ENCODE measurements at places on chromosomes 16 and 17. TPM values are rescaled to one million over a fixed set of nuclear protein-coding genes. Genes with fewer than 3 reads are reported as not detected.

DNA sequence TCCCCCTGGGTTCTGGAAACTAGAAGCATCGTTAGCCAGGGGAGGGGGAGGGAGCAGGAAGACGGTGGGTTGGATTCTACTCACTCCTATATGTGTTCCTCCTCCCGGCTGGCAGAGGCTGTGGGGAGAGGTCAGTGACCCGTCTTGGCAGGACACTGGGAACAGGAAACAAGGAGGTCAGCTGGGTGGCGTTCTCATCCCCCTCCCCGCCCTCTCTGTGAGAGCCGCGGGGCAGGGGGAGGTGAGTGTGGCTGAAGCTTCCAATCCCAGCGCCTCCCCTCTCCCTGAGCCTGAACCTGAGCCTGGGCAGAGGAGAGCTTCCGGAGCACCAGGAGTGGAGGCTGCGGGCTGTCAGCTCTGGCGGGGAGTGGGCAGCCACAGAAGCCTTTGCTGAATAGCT, 12.5 kb downstream of the GPRC5C start:
- H3K27ac ChIP-seq: peak overlapping the region; percentile 12
- H3K27me3 ChIP-seq: no peaks in the 10 kb centered on the region
- H3K4me3 ChIP-seq: no peak overlapping the region
- H3K36me3 ChIP-seq: peaks cover 11% of the 10 kb centered on the region
- peak; percentile 76 for DNase-seq

OTOP3 gene
- total RNA-seq: not detected

- peak overlapping the region; percentile 32 for H3K27ac ChIP-seq
- H3K27me3 ChIP-seq: no peaks in the 10 kb centered on the region
- no peak for DNase-seq
- peaks cover 7% of the 10 kb centered on the region for H3K4me1 ChIP-seq
Observed at GRCh38 chr16:69057400-69058378, 47.8 kb upstream of the HAS3 start.

PCGF2 gene
- total RNA-seq: 50.7 TPM

GRCh38 chr17:61398721-61399130, 917 bp upstream of the TBX2 start:
- H3K27me3 ChIP-seq: peaks cover 8% of the 10 kb centered on the region
- H3K36me3 ChIP-seq: peaks cover 5% of the 10 kb centered on the region
- H3K4me1 ChIP-seq: peaks cover 26% of the 10 kb centered on the region
- DNase-seq: no peak
- H3K27ac ChIP-seq: peak overlapping the region; percentile 9

CDH11 gene
- total RNA-seq: 936 TPM

TBC1D26 gene
- total RNA-seq: 0.28 TPM

DNA sequence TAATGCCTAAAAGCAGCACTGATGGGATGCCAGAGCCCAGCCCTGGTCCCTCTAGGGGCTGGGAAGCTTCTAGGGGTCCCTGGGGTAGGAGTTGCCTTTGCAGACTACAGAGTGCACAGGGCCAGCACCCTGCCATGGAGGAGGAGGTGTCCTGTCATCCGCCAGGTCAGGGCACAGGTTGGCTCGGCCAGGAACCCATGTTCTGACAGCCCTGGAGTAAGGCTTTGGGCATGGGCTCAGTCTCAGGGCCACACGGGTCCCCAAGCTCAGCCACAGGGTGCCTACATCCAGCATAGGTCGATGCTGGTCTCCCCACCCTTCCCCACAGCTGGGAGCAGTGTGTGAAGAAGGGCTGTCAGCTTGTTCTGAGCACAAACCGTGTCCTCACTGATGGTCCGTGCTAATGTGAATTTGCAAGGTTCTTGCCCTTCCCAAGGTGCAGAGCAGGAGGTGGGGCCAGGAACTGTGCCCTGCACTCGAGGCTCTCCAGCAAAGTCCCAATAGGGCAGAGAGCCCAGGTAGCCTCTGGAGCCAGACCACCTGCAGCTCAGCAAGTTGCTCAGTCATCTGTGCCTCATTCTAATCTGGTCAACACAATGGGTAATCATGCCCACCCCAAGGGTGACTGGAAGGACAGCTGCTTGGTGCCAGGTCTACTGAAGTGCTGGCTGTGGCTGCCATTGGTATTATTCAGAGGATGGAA, 72.8 kb downstream of the AMFR start:
- H3K36me3 ChIP-seq: no peaks in the 10 kb centered on the region
- peak; percentile 92 for DNase-seq
- H3K27me3 ChIP-seq: no peaks in the 10 kb centered on the region

FBXO31 gene
- 30.6 TPM for total RNA-seq

NPIPA7 gene
- 7.9 TPM for total RNA-seq

SNX20 gene
- not detected for total RNA-seq
